ENCODE measurements at places on chromosomes 3 and 15.

GRCh38 chr3:97409612-97410011, 354.9 kb upstream of the ARL6 start:
- DNase-seq, result no peak

DNA sequence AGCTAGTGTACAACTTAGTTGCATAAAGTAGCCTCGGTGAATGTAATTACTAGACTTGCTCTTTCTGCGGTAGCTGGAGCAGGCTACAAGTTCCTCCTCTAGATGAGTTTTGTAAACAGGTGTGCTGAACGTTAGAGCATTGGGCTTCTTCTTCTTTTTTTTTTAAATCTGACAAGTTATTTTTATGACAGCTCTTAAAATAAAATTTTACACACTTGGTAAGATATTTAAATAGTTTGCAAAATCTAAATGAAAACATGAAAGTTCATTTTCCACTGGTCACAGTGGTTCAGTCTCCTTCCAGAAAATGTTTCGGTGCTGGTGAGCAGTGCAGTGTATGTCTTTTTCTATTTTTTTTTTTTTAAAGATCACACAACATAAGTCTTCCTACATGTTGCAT, 3.0 kb downstream of the CCR9 start:
- no peak for DNase-seq

- no peak for DNase-seq
Observed at GRCh38 chr3:59143447-59143846, 93.6 kb upstream of the CFAP20DC start.

- DNase-seq, result no peak
Observed at GRCh38 chr15:90915808-90916440, 12.8 kb downstream of the MAN2A2 start.

GRCh38 chr15:58932710-58933280, 684 bp downstream of the SLTM start:
- no peak for DNase-seq

DNA sequence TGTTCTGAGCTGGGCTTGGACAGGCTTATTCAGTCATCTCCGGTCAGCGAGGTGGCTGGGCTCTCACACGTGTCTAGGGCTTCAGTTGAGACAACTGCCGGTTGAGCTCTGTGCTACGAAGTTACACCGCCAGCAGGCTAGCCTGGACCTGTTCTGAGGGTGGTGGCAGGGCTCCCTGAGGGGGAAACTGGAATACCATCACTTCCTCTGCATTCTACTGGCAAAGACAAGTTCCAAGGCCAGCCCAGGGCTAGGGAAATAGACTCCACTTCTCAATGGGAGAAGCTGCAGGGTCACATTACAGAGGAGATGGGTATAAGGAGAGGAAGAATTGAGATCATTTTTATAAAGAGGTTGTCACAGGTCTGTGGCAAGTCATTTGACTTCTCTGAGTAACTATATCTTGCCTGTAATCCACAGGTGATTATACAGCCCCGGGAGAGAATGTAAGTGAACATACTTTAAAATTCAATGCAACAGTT, 106.8 kb upstream of the IL12A start:
- no peak for DNase-seq

- DNase-seq, result no peak
Observed at GRCh38 chr3:99559196-99559595, 79.2 kb upstream of the COL8A1 start.

DNA sequence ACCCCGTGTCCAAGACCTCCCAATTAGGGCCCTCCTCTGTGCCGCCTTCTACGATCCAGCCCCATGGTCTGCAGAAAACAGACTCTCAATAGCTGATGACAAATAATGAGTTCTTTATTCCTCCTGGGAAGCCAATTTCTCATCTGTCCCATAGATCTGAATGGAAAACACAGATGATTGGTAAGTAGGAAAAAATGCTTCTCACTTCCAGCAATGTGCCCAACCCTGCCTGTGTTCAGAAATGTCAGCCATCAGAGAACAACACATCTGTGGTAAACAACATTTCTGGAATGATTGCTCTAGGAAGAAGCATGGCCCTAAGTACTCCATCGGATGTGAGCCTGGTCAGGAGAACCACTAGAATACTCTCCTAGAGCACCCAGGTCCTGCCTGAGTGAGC, 240.5 kb upstream of the HES1 start:
- no peak for DNase-seq

DNA sequence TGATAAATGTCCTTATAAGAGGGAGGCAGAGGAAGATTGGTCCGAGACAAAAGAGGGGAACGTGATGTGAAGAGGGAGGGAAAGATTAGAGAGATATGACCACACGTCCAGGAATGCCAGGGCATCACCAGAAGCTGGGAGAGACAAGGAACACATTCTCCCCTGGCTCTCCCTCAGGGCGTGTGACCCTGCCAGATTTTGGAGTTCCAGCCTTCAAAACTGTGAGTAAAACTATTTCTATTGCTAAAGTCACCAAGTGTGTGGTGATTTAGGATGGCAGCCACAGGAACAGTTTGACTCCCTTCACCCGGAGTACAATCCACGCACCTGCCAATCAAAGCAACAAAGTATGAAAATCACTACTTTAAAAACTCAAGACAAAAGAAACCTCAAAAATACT, 32.1 kb upstream of the TJP1 start:
- no peak for DNase-seq

DNA sequence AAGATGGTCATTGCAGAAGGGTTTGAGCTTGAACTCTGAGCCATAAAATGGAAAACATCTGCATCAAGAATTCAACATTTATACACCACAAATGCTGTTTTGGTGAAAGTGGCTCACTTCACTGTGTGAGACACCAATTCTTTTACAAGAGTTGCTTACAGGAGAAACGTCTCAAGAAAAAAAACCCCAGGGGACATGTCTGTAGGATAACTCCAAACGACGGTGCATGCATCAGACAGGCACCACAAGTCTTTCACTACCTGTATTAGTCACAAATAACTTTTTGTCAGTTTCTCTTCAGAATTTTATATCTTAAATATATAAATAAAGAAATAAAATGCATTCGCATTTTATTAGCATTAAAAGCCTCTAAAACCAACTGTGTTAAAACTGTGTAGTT, 164.3 kb downstream of the EFHB start:
- DNase-seq, result no peak

- no peak for DNase-seq
Observed at GRCh38 chr15:67080900-67081431, 15.6 kb downstream of the SMAD3 start.

DNA sequence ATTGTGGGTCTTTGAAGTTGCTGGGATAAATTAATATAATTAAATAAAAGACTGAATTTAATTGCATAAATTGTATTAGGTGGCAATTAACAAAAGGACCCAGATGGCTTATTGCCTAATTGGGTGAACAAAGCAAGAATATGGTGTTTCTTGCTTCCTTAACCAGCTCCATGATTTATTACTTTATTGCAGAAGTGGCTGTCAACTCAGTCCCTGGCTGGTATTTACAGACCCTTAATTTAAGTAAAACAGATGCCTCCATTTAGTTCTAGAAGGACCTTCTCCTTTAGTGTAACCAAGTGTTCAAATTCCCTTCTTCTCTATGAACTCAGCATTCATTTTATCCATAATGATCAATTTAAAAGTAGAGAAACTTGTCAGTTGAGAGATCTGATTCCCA, 35.1 kb downstream of the DPH3 start:
- no peak for DNase-seq

- DNase-seq, result no peak
Observed at GRCh38 chr3:183161552-183162336, 790 bp downstream of the LAMP3 start.

- no peak for DNase-seq
Observed at GRCh38 chr15:25797511-25797935, 65.6 kb downstream of the ATP10A start.

DNA sequence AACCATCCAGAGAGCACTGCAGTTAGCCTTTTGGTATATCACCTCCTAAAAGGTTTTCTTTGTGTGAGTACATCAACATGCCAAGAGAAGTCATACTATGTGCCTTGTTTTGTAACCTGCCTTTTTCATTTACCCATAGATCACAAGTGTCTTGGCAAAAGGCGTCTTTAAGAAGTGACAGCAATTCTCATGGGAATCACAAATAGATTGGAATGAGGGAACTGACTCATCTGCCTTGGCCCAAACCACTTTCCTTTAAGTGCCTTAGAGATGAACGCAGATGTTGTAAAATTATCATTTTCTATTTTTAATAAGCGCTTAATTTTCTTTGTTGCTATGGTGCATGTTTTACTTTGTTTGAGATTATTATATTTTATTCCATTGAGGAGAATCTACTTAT, 20.7 kb upstream of the POMGNT2 start:
- no peak for DNase-seq

DNA sequence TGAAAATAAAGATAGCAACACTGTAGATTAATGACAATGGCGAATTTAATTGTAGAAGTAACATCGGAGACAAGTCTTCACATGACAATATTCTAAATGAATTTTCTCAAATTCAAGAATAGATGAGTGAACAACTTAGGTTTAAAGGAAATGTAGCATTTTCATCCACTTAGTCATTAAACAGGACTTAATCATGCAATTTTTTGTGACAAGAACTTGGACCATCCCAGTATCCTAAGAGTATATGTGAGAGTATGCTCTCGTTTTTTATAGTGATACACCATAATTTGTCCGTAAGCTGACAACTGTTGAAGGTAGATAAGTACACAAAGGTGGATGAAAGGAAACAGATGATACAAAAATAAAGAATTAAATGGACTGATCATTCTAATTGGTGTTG, 81.5 kb downstream of the DLG1 start:
- no peak for DNase-seq

DNA sequence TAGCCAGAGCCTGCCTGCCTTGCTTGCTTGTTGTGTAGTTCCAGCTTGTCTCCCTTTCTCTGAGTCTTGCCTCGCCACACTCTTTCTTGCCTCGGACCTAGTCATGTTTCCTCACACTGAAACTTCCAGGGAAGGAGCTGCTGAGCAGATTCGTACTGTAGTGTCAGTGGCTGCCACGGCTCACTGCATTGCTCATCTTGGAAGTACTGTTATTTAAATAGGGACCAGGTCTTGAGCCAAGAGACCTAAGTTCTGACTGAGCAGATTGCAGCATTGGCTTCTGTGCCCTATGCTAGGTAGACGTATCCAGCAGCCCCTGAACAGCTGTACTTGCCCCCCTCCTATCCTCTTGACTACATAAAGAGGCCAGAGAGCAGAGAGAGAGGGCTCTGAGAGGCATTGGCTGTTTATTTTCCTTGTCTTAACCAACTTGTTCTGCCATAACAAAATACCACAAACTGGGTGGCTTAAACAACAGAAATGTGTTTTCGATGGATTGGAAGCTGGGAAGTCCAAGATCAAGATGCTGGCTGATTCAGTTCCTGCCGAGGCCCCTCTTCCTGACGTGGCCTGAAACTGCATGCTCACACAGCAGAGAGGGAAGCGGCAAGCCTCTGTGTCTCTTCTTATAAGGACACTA, 5.8 kb upstream of the RARRES1 start:
- DNase-seq, result no peak

- no peak for DNase-seq
Observed at GRCh38 chr3:141482245-141482922, 4.4 kb upstream of the RASA2 start.

DNA sequence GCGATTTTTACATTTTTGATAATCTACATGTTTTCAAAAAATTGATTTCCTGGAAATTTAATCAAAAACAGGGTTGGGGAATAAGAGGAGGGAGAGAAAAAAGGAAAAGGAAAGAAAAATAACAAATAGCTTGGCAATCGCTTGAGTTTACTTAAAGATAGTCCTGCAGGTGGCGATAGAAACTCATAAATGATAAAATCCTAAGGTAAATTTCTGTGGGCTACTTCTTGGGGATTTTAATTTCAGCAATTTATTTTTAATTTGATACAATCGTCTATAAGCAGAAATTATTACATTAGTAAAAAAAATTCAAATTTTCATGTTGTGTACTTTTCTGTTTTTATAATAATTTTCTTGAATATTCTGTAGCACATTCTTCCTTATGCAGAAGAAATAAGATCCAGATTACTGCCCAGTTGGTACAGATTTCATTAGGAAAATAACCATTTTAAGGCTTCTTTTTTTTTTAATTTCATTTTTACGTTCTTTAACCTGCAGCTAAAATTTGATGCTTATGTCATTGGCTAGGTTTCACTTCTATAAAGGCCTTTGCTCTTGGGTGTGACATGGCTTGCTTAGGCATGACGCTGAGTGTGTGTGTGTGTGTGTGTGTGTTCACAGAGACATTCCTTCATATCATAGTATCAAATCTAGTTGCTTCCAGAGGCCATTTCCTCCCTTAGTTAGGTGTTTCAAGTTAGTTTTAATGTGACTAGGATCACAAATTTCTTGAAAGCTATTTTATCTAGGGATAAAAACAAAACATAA, 181.8 kb downstream of the MCTP2 start:
- no peak for DNase-seq

GRCh38 chr3:54772051-54772450, 155.8 kb downstream of the LRTM1 start:
- DNase-seq, result no peak

GRCh38 chr3:56042326-56042951, 425.8 kb downstream of the ERC2 start:
- no peak for DNase-seq

DNA sequence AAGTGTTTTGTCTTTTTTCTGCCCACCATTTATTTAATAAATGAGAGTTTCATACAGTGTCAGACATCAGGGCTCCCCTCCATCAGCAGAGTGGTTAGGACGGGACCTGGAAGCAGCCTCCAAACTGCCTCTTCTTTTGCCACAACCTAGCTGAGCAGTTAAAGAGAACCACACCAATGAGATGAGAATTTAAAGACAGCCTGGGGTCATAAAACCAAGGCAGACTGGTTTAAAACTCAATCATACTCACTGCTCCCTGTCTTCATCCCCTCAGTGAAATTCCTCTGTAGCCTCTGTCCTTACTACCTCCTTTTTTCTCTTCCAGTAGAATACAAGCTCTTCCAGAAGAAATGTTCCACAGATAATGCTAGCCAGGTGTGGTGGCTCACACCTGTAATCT, 78.7 kb downstream of the WWTR1 start:
- DNase-seq, result no peak

DNA sequence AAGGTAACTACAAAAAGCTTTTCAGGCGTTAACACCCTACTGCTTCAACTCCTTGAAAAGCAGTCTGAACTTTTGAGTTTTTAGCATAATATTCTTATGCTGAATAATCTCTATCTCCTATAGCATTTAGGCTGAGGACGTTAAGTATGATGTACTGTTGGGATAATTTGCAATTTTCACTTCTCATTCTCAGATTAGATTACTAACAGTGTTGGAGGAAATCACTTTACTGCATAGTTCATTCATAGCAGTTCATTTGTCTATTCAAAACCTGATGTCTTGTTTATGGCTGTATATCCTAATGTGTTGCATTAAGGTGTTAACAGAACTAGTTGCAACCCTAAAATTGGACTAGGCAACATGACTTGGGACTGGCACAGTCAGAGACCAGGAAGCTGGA, 983.1 kb downstream of the FHIT start:
- DNase-seq, result no peak

- DNase-seq, result no peak
Observed at GRCh38 chr3:51860703-51861665, at the start of gene IQCF2. Gene IQCF2 (plus strand): TSS chr3:51861615. CDS start chr3:51861667, 52 bp downstream.

DNA sequence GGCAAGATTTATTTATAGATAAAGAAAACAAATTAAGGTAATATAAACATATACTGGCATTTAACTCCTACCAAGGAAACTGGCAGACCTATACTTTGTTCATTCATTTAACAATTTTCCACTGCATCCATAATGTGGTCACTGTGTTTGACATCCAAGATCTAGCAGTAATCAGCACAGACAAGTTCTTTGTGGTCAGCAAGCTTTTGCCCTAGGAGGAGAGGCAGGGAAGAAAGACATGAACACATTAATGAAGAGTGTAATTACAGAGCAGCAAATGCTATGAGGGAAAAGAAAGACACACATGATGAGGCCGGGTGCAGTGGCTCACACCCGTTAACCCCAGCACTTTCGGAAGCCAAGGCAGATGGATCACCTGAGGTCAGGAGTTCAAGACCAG, 34.4 kb downstream of the SUCLG2 start:
- no peak for DNase-seq
